Activated T-helper 1 cell treated with anti-CD3 and anti-CD28 coated beads, Interleukin-12 subunit alpha, Interleukin-12 subunit beta, Interleukin-2, Interleukin-4 antibody, amounts not matched to agents 30 ng/mL and 10 ng/mL and 1 ng/mL, durations not matched to agents 14 hours and 24 hours and 36 hours (primary cell): ENCODE measurements at places on chromosomes 13 and 19. TPM values are rescaled to one million over a fixed set of nuclear protein-coding genes. Genes with fewer than 3 reads are reported as not detected.

- H3K4me3 ChIP-seq: no peak overlapping the region
- no peak overlapping the region for H3K27ac ChIP-seq
- no peaks in the 10 kb centered on the region for H3K4me1 ChIP-seq
- no peak for DNase-seq
- peaks cover 11% of the 10 kb centered on the region for H3K27me3 ChIP-seq
Observed at GRCh38 chr13:74154981-74155380, 20.8 kb upstream of the KLF12 start.

DNA sequence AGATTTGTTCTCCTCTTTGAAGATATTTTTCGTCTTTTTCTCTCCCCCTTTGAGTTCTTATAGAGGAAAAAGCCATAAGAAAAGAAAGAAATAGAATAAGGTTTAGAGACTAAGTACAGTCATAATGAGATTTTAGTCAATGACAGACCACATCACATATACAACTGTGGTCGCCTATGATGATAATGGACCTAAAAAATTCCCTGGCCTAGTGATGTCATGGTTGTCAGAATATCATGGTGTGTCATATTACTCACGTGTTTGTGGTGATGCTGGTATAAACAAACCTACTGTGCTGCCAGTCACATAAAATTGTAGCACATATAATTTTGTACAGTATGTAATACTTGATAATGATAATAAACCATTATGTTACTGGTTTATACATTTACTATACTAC lies 1096.1 kb downstream of the OLFM4 start:
- H3K36me3 ChIP-seq: no peaks in the 10 kb centered on the region
- H3K4me3 ChIP-seq: no peak overlapping the region
- H3K4me1 ChIP-seq: no peaks in the 10 kb centered on the region

DNA sequence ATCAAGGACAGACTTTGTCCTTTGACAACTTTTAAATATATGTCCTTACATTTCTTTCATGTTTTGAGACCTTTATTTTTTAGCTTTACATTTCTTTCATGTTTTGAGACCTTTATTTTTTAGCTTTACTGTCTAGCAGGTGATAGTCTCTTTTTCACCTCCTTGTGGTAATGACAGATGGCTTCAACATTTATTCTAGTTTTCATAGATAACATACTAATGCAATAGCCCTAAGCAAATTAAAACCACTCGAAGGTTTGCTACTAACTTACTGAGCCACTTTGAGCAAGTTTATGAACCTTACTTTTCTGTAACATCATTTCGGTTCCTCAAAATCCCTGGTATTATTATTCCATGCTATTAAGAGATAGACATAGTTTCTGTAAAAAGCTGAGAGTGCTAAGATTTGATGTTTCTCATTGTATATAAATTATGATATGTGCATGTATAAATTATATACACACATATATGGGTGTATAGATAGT lies 4.5 kb downstream of the DACH1 start:
- no peak overlapping the region for H3K27ac ChIP-seq
- no peaks in the 10 kb centered on the region for H3K36me3 ChIP-seq
- H3K4me3 ChIP-seq: no peak overlapping the region

NCCRP1 gene
- total RNA-seq: not detected in 2 replicates
